ENCODE measurements at places on chromosomes 6 and 20.
A peak's percentile ranks its signal among the peaks of the same experiment; 100 is the strongest.

DNA sequence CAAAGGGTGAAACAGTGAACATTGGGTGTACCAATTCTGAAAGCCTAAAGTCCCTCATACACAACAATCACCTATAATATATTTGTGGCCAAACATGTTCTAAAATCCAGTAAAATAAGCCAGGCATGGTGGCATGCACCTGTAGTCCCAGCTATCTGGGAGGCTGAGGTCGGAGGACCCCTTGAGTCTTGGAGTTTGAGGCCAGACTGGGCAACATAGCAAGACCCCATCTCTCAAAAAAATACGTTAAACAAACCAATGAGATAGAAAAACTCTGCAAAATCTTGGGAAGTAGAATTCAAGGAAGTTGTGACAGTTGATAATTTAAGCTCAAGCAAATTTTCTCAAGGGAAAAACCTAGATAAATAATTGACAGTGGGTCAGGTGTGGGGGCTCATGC lies 92.6 kb downstream of the CAP2 start:
- DNase-seq = no peak

GRCh38 chr20:35106827-35107380 lies 14.3 kb upstream of the TRPC4AP start:
- DNase-seq = no peak

DNA sequence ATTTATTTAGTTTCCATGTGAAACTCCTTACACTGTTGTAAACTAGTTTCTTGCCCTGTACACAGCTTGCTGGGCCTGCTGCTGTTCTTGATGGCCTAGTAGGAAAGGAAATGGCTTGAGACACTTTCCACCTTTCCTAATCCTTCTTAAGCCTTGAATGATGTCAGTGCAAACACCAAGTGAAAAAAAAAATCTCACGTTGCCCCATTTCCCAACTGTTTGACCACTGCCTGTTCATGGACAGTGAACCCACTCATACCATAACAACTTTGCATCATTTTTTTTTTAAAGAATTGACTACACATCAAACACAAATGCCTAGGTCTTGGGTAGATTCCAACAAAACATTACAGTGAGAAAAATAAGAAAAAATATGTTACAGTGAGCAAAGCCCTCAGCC lies 653.6 kb upstream of the FLRT3 start:
- DNase-seq = no peak

GRCh38 chr6:76861403-76861802 lies 601.9 kb downstream of the HTR1B start:
- DNase-seq = peak; percentile 2

DNA sequence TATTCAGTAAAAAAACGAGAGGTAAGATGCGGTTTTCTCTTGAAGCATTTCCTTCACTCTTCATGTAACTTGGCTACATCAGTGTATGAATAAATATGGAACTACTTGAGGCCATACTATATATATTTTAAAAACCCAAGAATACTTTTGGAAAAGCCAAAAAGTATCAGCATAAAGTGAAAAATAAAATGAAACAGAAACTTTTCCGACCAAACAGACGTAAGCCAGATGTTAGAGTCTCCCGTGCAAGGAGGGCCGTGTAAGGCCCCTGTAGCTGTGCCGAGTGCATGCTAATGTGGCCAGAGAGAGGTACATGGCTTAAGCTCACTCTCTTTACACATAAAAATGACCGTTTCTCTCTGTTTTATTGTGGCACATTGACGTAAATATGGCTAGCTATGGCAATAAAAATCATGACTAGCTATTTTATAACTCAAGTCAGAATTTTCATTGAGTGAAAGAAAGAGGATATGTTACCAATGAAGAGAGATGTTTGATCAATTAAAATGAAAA lies 140.1 kb upstream of the GMDS start:
- DNase-seq = no peak

GRCh38 chr6:110746680-110747079 lies 68.6 kb downstream of the CDK19 start:
- no peak for DNase-seq

DNA sequence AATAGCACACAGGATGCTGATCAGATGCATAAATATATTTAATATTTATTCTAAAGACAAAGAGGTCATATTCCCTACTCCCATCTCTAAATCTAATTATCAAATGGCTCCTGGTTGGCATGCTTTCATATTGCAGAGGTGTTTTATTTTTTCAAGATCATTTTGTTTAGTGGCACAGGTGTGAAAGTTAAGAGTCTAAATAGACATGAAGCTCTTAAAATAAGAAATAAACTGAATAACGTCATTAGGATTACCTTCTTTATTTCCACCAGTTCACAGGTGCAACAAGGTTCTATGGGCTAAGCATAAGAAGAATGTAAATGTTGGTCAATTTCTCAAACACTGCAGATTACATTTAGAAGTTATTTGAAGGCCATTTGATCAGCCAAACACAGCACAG lies 7.1 kb upstream of the CYP24A1 start:
- no peak for DNase-seq

- no peak for DNase-seq
Observed at GRCh38 chr6:36276581-36277536, 7.0 kb downstream of the PNPLA1 start.

GRCh38 chr6:157265635-157266034 lies 57.7 kb downstream of the TMEM242 start:
- DNase-seq = no peak

DNA sequence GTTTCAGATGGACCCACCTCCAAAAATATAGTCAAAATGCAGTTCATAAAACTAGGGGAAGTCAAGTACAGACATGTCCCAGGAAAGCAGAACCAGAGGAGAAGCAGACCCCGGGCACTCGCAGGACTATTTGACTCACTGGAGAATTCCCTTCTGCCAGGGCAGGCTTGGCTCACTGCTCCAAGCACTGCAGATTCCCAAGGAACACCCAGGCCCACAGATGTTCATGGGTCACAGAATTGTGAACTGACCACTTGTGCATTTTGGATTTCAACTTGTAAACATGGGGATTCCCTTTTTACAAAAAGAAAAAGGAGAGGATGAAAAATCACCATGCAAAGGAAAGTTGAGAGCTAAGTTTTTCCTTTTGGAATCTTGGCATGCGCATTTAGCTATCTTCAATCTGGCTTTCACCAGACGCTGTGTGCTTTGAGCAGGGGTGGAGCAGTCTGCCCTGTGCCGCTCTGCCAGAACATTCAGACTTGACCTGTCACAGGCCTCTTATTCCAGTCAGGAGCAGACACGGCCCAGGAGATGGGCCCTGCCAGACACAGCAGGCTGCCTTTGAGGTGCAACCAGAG lies 237.5 kb upstream of the TAB2 start:
- no peak for DNase-seq

- no peak for DNase-seq
Observed at GRCh38 chr20:57851025-57851682, 141.3 kb upstream of the PMEPA1 start.

DNA sequence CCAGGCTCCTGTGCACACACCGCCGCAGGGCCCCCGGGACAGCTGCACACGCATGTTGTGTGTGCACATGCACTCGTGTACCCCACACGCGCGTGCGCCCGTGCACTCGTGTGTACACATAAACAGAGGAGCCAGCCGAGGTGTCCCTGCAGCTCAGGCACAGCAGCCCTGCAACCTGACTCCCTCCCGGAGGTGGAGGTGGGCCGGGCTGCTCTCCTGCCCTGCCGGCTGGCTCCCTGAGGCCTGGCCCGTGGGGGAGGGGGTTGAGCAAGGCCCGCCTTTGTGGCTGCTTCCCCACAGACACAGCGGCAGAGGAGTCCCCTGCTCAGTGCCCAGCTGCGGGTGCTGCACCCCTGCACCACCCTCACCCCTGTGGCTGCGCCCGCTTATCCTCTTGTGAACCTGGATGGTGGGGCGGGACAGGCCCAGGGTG lies 624 bp downstream of the RBBP8NL start:
- DNase-seq = no peak

DNA sequence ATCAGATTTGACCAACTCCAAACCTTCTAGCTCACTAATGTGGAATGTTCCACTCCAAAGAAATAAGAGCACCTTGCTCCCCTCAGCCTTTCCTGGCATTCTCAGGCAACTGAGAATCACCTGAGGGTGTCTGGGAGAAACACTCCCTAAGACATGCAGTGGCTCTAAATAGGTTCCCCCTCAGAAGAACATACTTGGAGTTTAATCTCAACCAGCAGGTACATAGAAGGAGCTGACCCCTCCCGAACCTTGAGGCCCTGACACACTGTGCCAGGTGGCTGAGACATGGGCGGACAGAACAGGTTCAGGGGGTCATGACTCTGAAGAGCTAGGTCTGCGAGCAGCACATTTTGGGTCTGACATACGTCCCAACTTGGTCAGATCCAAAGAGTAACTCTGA lies 107.6 kb upstream of the MAP3K4 start:
- no peak for DNase-seq

- DNase-seq = no peak
Observed at GRCh38 chr6:105936972-105937371, 149.2 kb upstream of the PRDM1 start.

GRCh38 chr20:55174172-55174571 lies 698.8 kb downstream of the DOK5 start:
- no peak for DNase-seq

GRCh38 chr20:17638835-17639407 lies 43.1 kb downstream of the RRBP1 start:
- no peak for DNase-seq

DNA sequence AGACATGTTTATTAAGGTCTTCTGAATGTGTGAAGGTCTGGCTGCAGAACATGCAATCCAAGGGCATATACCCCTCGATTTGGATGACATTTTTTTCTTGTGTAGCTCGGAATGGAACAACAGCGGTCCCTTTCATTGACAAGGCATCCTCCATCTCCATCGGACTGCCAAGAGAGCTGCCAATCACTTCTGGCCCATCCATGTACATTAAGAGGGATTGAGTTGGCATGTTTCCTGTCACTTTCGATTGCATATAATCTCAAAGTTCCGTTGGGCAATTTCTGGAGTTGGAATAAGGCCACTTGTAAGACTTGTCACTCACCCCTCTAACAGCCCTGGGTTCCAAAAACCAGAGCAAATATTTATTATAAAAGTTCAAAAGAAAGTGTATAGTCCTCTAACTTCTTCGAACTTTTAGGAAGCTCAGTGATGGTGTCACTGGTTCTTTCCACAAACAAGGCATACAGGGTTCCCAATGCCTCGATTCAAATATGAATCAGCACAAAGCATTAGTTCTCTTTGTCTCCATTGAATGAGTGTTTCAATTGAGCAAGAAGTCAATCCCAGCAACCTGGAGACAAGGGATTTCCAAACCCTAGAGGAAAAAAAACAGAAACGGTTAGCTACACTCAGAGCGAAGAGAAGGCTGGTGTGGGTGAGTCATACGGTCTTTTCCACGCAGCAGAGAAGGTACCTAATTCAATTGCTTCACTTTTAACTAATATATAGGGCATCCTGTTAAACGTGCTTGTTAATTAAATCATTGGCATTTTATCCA lies 10.9 kb downstream of the ZNF217 start:
- DNase-seq = peak; percentile 84

DNA sequence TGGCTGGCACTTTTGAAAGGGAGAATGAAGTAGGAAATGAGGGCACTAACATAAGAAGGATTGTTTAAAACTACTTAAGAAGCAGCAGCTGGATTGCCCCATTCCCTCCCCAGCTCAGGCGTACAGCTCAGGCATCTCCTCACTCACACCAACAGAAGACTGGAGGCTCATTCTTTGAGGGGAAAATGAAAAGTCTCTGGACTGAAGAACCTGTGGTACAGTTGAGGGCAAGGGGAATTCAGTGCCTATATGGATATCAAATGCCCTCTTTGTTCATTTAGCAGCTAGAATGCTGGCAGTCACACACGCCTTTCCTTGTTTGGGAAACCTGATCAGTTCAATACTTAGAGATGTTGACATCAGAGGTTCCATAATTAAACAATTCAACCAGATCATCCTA lies 502.1 kb upstream of the SOX4 start:
- DNase-seq = peak; percentile 87

GRCh38 chr20:11581271-11581670 lies 336.4 kb upstream of the BTBD3 start:
- DNase-seq = no peak

- no peak for DNase-seq
Observed at GRCh38 chr6:82954937-82955577, 110.6 kb downstream of the UBE3D start.

DNA sequence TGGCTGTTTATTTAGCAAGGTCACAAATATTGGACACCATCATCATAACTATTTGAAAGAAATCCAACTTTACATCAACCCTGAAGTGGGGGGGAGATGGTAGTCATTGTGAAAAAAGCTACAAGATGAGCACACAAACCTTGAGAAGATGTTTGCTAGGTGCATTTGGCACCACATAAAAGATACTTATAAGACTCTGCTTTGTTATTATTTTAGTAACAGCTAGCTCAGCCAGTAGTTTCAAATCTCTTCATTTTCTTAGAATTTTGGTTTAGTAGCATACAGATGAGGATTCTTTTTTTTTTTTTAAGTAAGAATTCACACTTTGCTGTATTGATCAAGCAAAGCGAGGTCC lies 14.4 kb downstream of the ADTRP start:
- DNase-seq = no peak

GRCh38 chr6:158635427-158636073 lies 9.0 kb downstream of the DYNLT1 start:
- DNase-seq = no peak

GRCh38 chr20:18773566-18773965 lies 40.0 kb upstream of the SCP2D1 start:
- DNase-seq = no peak

DNA sequence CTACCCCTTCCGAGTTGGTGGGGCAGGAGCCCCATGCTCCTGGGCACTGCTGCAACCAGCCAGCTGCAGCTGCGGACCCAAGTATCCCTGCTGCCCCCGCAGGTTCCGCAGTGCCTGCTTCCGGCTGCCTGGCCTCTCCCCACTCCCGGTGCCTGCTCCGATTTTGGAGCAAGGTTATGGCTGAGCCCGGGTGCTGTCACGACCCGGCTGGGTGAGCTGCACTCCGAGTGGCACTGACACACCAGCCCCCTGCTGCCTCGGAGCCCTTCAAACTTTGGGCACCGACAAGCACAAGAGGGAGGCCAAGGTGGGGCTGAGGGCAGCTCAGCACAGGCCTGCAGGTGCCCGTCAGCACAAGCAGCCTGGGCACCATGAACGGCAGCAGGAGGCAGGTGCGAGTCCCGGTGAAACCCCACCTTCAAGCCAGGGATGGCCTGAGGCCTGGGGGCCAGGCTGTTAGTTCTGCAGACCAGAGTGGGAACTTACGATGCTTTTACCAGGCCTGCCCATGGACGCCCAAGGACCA lies 25.9 kb upstream of the HACE1 start:
- no peak for DNase-seq

GRCh38 chr6:38476888-38477287 lies 162.8 kb downstream of the BTBD9 start:
- DNase-seq = no peak

Measured in COLO829 (cell line).